ENCODE measurements at places on chromosomes 4 and X.

- DNase-seq: no peak
Measured at GRCh38 chrX:13168269-13168668, 123.8 kb upstream of the FAM9C start.

DNA sequence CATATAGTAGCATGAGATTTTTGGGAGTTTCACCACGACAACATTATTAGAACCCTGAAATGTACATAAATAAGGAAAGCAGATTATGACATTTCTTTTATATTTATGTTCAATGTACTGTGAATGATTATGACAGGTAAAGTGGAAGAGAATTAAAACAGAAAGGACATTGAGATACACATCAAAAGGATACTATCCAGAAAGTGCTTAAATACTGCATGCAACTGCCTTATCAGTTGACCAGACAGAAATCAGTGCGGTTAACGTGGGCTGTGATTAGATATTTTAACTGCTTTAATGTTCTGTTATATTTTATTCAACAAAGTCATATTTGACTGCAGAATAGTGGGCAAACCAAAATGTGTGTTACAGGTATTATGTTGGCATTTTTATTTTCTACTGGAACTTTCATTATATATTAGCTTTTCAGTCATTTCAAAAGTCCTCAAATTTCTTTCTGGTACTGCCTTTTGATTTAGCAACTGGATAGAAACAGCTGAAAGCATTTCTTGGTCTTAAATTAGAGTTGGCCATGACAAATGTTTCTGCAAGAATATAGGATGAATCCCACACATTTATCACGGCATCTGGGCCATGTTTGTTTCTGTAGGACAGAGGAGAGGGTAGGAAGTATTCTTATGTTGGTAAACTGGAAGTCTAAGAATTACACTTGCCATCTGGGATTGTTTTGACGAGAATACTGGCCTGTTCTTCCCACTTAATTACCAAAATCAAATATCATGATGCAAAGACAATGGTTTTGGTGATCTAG, 255.2 kb downstream of the SLC39A8 start:
- DNase-seq: no peak

GRCh38 chr4:164614329-164614728, 139.6 kb upstream of the SMIM31 start:
- no peak for DNase-seq

DNA sequence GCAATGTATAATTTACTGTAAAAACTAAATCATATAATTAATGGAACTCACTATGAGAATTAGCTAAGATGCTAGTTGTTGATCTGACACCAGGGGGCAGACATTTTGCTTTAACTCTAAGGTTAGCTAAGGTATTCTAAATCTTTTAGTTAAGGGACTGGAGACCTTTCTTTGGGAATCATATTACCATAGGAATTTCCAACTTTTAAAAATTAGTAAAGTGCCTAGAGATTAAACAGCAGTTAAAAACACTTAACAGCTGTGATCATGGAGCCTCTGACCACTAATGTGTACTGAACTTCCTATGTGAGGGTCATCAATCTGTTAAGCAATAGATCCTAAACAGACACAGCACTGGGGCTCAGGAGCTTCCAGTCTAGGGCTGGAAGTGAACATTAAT, 226.6 kb downstream of the NSUN7 start:
- DNase-seq: peak; percentile 37

- no peak for DNase-seq
Measured at GRCh38 chr4:176357359-176358082, 37.8 kb downstream of the SPCS3 start.

DNA sequence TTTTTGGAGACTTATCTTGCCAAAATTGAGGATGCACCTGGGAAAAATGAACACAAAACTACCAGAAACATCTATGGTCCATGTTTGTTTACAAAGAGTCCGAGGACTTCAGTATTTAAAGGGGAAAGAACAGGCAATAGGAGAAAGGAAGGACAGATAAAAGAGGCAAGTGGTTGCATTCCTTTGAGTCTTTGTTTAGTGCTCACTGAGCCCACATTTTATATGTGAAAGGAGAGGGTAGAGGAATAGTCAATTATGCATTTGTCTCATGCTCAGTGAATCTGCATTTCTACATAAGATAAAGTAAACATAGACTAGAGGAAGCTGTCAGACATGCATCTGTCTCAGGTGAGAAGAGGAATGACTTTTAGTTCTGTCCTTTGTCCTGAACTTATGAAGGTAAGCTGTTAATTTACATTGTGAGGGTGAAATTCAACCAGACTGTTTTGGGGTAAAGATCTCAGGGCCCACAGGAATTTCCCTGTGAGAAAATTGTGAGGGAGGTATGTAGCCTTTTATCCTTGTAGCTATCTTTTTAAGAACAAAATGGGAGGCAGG, 4.5 kb downstream of the DMP1 start:
- no peak for DNase-seq

- no peak for DNase-seq
Measured at GRCh38 chr4:8286719-8287342, 17.3 kb downstream of the HTRA3 start.

- DNase-seq: no peak
Measured at GRCh38 chr4:81688085-81688484, 216.4 kb upstream of the RASGEF1B start.

DNA sequence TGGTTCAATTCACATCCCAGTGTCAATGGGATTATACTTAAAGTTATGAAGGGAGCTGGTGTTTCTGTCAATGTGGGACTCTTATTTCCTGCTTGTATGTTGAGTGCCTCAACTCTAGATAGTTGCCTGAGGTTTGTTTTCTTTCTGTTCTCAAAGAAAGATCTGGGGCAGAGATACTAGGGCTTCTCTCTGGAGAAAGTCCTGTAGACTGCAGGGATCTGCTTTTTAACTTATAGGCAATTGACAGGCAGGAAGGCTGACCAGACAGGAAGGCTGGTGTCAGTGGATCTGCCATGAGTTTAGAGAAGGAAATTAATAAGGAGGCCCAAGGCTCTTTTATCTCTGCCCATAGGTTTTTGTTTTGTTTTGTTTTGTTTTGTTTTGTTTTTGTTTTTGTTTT, 64.0 kb upstream of the PRKX start:
- DNase-seq: no peak

- DNase-seq: no peak
Measured at GRCh38 chr4:54929459-54929858, 195.9 kb downstream of the KDR start.

DNA sequence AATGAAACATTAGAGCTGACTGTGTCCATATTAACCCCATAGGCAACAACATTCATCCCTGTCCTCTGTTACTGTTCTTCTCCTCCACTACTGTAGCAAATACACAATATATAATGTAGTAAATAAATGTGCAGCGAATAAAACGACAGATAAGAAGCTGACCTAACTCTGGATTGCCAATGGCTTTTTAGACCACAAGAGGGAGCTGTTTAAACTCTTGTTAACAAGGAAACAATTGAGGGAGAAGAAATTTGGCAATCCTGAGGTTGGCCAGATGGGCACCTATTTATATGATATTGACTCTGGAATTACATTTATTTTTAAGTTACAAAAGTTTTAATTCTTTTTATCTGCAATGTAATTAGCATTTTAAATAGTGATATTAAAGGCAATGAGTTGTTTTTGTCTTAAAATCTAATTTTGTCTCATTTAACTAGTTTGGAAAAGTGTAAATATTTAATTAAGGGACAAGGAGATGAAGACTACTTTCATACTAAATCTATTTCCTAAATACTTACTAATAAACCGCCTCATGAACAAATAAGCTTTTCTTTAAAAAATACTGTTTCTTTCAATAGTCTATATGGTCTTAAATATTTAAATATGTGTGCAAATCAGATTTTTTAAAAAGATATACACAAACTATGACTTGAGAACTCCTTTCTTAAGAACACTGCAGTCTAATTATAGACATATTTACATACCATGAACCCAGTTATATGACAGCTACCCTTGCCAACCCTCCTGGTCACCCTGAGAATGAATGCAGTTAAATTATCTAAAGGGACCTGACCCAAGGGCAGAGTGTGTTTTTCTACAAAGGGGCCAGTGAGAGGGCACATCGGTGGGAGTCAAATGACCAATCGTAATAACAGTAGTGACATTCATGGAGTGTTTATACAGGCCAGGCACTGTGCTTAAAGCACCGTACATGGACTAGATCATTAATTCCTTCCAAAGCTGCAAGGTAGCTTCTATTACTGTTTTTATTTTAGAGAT, 52.9 kb upstream of the HPF1 start:
- DNase-seq: peak; percentile 74

- DNase-seq: no peak
Measured at GRCh38 chrX:129690435-129690834, 35.7 kb upstream of the APLN start.

GRCh38 chr4:148634476-148634875, 192.3 kb upstream of the NR3C2 start:
- no peak for DNase-seq

DNA sequence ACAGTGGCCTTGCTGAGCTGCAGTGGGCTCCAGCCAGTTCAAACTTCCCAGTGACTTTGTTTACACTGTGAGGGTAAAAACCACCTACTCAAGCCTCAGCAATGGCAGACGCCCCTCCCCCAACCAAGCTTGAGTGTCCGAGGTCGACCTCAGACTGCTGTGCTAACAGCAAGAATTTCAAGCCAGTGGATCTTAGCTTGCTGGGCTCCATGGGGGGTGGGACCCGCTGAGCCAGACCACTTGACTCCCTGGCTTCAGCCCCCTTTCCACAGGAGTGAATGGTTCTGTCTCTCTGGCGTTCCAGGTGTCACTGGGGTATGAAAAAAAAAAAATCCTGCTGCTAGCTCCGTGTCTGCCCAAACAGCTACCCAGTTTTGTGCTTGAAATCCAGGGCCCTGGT, 168.9 kb upstream of the INTU start:
- no peak for DNase-seq

DNA sequence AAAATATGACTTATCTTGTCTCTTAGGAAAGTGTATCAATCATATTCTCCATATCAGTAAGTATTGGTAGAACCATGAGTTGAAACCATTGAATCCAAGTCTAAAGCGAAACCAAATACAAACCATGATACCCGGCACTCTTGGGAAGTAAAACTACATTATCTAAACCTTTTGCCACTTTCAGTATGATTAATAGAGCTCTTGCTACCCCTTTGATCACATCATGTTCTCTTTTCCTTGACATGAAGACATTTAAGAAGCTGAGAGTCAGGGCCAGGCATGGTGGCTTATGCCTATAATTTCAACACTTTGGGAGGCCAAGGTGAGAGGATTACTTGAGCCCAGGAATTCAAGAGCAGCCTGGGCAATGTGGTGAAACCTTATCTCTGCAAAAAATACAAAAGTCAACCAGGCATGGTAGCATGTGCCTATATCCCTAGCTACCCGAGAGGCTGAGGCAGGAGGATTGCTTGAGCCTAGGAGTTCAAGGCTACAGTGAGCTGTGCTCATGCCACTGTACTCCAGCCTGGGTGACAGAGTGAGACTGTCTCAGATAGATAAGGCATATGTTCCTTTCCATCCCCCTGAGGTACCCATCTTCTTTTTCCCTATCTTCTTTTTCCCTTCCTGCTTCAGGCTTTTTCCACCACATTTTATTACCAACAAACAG, 45.4 kb downstream of the CEP135 start:
- DNase-seq: no peak

- DNase-seq: no peak
Measured at GRCh38 chr4:82097504-82097903, 276.3 kb downstream of the HNRNPD start.

GRCh38 chrX:133171962-133172708, 46.0 kb downstream of the TFDP3 start:
- DNase-seq: no peak

- no peak for DNase-seq
Measured at GRCh38 chrX:109049903-109050302, 313.5 kb upstream of the IRS4 start.

- no peak for DNase-seq
Measured at GRCh38 chr4:186204103-186204559, 12.8 kb downstream of the CYP4V2 start.

DNA sequence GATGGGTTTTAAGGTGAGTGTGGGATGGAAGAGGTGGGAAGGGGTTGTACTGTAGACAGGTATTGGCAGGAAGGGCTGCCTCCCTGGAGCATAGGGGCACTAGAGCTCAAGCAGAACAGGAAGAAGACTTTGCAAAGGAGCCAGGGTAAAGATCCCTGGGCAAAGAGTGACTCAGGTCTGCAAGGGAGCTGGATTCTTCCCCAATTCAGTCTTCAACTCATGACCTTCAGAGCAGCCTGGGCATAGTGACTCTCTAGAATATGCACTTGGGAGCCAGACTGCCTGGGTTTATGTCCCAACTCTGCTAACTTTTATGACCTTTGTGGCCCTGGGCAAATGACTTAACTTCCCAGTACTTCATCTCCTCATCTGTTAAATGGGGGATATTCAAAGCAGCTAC, 4.0 kb downstream of the LONRF3 start:
- DNase-seq: no peak

- no peak for DNase-seq
Measured at GRCh38 chrX:49949961-49950360, 27.6 kb downstream of the CLCN5 start.

- no peak for DNase-seq
Measured at GRCh38 chr4:169256856-169257761, 13.6 kb downstream of the SH3RF1 start.

- DNase-seq: no peak
Measured at GRCh38 chr4:73520821-73521220, 39.3 kb downstream of the AFM start.

DNA sequence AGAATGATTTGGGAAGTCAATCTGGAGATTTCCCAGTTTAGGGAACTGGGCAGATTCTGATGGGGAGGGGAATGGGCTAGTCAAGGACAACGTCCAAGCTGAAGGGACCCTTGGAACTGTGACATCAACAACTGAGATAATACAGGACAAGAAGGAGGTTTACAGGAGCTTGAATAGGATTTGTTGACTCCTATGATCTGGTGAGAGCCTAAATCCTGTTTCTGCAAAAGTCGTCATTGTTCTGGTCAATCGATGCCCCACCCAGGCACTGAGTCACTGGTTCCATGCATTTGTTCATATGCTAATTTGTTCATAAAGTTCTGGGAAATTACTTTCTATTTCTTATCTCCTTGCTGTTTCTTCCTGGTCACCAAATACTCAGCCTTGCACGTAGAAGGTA, 15.3 kb upstream of the PDGFRA start:
- DNase-seq: no peak

DNA sequence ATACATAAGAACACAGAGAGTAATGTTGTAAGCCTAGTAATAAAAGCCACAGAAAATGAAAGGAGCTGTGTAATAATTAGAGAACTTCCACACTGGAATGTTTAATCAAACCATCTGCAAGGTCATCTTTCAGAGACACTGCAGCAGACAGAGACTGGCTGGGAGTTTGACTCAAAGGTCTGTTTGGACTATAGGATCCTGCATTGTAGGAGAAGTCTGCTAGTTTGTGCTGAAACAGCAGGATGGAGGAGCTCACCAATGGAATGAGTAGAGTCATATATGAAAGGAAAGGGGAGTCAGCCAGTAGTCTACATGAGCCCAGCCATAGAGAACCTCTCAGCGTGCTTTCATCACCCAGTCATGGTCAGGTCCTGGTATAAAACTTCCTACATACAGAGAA, 4.5 kb upstream of the ACE2 start:
- no peak for DNase-seq

- no peak for DNase-seq
Measured at GRCh38 chr4:7788694-7789425, 150.8 kb downstream of the AFAP1 start.

Data from AG08396 (cell line).